ENCODE measurements at places on chromosomes 16 and 17.

- DNase-seq, result no peak
Measured at GRCh38 chr17:82559566-82560251, 40.2 kb downstream of the FOXK2 start.

DNA sequence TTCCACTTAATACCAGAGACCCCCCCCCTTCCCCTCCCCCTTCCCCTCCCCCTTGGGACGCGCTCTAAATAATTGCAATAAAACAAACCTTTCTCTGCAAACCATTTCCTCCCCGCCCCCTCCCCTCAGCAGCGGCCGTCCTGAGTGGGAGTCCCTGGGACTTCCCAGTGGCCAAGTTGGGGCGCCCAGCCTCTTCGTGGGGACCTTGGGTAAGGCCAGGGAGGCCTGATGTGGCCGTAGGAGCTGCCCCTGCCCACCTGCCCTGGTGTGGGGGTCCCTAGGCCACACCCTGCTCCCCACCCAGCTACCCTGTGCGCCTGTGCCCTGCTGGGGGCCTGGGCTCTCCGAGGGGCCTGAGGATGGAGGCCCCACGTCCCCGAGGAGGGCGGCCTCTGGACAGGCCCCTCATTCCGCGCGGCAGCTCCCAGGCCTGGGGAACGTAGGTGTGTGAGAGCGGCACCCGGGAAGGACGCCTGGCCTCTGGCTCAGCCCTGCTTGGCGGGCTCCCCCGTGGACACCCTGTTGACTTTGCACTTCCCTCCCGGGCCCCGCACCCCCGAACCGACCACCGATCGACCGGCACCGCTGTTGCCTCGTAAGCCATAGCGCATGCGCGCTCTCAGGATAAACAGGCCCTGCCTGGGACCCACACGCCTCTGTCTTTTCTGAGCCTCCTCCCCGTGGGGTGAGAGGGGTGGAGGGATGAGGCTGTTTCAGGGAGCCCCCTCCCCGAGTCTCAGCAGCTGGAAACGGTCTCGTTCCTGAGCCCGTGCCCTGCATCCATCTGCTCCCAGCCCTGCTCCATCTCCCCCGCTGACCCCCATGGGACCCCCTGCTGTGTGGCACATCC lies 9.0 kb downstream of the NTHL1 start:
- no peak for DNase-seq

DNA sequence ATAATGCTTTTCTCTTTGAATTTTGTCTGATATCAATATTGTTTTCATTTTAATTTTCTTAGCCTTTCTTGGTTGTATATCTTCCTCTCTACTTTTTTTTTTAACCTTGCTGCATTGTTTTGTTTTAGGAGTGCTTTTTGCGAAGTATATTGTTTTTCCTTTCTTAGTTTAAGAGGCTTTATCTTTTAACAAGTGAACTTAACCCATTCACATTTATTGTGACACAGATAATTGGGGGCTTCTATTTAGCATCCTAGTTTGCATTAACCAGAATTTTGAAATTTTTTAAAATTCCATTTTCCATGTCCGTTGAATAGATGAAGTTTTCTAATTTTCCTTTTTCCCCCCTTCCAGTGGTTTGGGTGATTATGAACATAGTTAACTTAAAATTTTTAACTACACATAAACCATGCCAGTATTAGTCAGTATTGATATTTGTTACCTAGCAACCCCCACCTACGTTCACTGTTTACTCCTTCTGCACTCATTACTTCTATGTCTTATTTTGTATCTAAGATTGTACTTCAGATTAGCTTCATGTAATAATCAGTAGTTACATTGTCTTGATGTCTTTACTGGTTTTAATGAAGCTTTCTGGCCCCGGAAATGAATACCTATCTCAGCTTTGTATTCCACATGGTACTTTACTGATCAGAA lies 44.4 kb downstream of the TNRC6A start:
- DNase-seq, result no peak

GRCh38 chr17:17398188-17398942 lies 78.4 kb upstream of the MED9 start:
- DNase-seq, result peak; percentile 78

DNA sequence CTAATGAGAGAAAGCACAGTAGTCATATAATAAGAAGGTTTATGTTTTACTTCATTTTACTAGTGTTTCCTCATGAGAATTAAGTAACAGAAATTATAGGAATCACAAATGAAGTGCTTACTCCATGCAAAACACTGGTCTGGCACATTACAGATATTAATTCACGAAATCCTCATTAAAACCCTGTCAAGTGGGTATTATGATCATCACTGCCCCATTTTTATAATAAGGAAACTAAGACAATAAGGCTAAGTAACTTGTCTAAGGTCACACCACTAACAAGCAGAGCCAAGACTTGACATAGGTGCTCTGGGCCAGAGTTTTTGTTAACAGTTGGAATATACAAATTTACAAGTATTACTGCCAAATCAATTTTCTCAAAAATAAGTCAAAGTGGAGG lies 83.0 kb downstream of the KANSL1 start:
- DNase-seq, result no peak

DNA sequence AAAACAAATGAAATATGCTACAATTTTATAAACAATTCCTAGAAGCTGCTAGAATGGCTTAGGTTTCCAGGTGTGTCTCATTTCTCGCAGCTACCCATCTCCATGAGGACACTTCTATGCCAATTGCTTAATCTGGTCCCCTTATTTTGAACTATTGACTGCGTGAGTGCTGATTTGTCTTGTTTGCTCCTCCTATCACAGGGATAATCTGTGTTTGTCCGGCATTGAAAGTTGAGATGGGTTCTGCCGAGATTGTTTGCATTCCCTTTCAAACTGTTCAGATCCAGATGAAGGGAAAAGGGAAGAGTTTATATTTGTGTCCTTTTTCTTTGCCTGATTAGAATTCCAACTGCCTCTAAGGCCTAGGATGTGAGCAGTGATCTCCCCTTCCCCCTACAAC lies 21.7 kb upstream of the COX10 start:
- no peak for DNase-seq

DNA sequence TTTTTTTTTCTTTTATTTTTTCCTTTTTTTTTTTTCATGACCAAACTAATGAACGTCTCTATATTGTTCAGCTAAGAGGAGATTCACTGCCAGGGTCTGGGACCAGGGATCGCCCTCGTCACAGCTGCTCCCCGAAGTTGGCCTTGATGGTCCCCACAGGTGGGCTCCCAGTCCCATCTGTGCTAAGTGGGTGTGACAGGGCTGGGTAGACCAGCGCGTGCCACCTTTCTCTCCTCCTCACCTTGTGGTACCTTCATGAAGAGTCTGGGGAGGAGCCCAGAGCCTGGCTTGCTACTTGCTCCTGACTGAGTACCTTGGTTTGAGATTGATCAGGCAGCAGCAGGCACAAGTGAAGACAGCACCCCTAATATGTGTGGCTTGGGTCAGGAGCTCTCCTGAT lies 6.5 kb upstream of the FOXF1 start:
- DNase-seq, result no peak

DNA sequence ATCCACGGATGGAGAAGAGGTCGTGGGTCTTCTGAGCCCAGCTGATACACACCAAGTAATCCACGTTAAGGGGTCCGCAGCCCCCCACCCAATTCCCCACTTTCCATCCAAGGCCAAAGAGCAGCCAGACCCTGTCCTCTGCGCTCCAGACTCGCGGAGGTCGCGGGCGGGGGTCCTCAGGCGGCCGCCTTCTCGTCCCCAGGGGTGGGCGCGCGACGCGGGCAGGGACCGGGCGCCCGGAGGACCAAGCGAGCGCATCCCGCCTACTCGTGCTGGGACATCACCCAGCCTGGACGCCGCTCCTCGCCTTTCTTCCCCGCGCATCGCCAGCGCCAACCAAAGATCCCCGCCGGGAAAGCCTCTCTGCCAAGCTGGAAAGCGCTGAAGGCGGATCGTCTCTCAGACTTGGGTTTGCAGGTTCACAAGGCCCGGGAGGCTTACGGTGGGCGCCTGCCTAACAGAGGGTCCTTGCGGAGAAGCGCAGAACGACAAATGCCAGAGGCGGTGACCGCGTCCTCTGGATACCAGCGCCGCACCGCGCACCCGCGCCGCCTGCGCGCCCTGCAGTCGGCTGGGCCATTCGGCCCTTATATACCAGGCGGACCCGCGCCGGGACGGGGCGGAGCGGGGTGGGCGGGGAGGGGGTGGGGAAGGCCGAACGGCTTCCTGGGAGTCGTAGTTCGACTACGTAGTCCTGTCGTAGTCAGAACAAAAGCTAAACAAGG lies 471.6 kb downstream of the SOX9 start:
- DNase-seq, result peak; percentile 97

- no peak for DNase-seq
Measured at GRCh38 chr16:8733849-8734540, 59.6 kb downstream of the ABAT start.

DNA sequence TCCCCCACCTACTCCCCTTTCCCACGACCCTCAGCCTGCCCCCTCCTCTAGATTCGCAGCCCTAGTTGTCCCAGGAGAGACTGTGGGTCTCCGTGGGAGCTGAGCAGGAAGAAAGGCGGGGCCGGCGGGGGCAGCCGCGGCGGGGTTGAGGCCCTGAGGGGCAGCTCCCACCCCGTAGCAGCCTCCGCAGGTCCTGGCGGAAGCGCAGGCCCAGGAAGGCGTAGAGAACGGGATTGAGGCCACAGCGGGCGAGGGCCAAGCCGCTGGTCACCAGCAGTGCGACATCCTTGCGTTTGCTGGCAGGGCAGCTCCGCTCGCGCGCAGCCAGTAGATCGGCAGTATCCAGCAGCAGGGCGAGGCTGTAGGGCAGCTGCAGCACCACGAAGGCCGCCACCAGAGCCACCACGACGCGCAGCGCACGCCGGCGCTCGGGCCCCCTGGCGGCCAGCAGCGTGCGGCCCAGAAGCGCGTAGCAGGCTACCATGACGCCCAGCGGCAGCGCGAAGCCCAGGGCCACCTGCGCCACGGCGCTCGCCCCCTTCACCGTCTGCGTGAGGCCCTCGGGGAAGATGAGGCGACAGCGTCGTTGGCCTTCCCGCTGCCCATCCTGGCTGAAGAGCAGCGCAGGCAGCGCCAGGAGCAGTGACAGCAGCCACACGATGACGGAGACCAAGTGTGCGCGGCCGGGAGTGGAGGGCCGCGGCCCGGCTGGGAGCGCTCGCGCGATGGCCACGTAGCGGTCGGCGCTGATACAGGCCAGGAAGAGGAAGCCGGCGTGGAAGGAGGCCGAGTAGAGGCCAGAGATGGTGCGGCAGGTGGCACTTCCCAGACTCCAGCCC lies 1.9 kb downstream of the CCR10 start:
- DNase-seq, result peak; percentile 75

DNA sequence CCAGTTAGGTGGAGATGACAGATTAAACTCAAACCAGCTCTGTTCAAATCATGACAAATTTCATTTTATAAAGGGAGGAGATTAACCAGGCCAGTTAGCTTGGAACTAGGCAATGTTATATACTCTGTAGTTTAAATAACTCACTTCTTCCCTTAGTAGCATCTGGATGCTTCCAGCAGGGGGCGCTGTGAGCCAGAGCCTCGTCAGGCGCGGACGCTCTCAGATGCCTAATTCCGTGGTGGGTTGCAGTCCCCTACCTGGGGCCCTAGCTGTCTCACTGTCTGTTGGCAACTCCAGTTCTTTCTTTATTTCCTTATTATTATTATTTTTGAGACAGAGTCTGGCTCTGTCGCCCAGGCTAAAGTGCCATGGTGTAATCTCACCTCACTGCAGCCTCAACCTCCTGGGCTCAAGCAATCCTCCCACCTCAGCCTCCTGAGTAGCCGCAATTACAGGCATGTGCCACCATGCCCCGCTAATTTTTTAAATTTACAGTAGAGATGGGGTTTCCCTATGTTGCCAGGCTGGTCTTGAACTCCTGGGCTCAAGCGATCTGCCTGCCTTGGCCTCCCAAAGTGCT lies 17.3 kb upstream of the WFDC1 start:
- peak; percentile 64 for DNase-seq

- DNase-seq, result no peak
Measured at GRCh38 chr17:70709596-70709995, 540.3 kb downstream of the KCNJ2 start.

Data from AG08395 (cell line).